ENCODE measurements at places on chromosomes 4 and X.

- H3K27ac ChIP-seq = no peak overlapping the region
- H3K27me3 ChIP-seq = peaks cover 26% of the 10 kb centered on the region
- DNase-seq = no peak
- no peaks in the 10 kb centered on the region for H3K36me3 ChIP-seq
- peaks cover 39% of the 10 kb centered on the region for H3K4me1 ChIP-seq
- no peak overlapping the region for H3K4me3 ChIP-seq
Observed at GRCh38 chrX:150360331-150360730, 2.8 kb upstream of the MAMLD1 start.

- DNase-seq = no peak
- no peaks in the 10 kb centered on the region for H3K4me1 ChIP-seq
- H3K27ac ChIP-seq = peak overlapping the region; percentile 71
Observed at GRCh38 chr4:30756553-30756952, 36.4 kb downstream of the PCDH7 start.

- DNase-seq = no peak
- H3K27ac ChIP-seq = no peak overlapping the region
- no peak overlapping the region for H3K4me3 ChIP-seq
- H3K4me1 ChIP-seq = no peaks in the 10 kb centered on the region
- H3K36me3 ChIP-seq = no peaks in the 10 kb centered on the region
Observed at GRCh38 chr4:108786351-108786750, 23.5 kb upstream of the ETNPPL start.

GRCh38 chrX:139106069-139106468 lies 394.6 kb upstream of the FGF13 start:
- no peak for DNase-seq
- peaks cover 2% of the 10 kb centered on the region for H3K27me3 ChIP-seq
- no peaks in the 10 kb centered on the region for H3K4me1 ChIP-seq
- no peak overlapping the region for H3K4me3 ChIP-seq

DNA sequence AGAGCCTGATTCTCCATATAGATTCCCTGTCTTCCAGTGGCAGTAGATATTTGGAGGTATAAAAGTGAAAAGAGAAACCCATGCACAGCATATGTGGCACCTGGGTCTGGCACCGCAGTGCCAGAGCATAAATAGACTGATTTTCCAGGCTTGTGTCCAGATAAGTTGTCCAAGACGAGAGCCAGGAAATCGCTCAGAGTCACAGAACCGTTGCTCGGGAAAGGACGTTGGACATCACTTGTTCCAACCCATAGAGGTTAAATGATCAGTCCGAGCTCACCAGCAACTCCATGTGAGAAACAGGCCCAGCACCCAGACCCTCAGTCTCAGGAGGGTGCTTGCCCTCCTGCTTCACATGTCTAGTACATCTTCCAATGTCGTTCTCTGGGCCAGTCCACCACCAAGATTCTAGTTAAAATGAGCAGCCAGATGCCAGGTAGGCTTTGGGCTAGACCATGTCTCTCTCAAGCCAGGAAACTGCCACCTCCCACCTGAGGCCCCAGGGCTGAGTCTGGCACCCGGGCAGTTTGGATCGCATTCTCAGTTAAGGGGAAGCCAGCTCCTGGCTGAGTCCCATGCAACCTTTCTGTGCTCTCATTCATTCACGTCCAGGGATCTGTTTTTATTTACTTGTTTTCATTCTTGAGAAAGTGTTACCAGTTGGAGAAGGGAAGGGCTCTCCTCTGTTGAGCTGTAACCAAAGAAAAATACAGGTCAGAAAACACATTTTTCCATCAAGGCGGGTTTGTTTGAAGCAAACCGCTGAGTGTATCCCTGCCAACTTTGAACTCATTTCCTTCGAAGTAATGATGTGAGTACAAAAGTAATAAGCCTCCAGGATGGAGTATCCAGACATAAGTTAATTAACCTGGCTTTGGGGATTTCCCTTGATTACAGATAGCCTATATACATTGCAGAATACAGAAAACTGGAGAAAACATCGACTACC lies 91.7 kb downstream of the PHOX2B start:
- H3K27ac ChIP-seq = no peak overlapping the region
- DNase-seq = no peak
- H3K27me3 ChIP-seq = no peaks in the 10 kb centered on the region
- no peak overlapping the region for H3K4me3 ChIP-seq

DNA sequence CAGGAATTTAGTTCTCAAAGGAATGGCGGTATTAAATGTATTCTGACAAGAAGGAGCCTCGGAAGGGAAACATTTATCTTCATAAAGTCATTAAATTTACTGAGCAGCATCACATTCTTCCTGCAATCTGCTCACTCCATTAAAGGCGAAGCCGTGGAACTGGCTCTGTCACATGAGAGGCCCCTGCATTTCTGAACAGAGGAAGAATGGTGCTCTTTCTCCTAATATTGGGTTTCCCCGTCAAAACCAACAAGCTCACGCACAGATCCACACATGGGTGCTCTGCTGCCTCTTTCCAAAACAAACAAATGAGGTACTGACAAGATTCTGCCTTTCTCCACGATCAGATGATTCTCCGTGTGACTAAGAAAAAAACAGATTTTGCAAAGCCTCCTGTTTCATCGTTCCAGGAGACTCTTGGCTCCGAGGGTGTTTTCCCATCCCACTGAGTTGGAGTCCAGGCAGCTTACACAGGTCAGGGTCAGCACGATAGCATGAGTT lies 191.2 kb downstream of the IDS start:
- no peaks in the 10 kb centered on the region for H3K27me3 ChIP-seq
- no peak for DNase-seq
- no peak overlapping the region for H3K4me3 ChIP-seq
- no peaks in the 10 kb centered on the region for H3K36me3 ChIP-seq
- H3K4me1 ChIP-seq = no peaks in the 10 kb centered on the region

DNA sequence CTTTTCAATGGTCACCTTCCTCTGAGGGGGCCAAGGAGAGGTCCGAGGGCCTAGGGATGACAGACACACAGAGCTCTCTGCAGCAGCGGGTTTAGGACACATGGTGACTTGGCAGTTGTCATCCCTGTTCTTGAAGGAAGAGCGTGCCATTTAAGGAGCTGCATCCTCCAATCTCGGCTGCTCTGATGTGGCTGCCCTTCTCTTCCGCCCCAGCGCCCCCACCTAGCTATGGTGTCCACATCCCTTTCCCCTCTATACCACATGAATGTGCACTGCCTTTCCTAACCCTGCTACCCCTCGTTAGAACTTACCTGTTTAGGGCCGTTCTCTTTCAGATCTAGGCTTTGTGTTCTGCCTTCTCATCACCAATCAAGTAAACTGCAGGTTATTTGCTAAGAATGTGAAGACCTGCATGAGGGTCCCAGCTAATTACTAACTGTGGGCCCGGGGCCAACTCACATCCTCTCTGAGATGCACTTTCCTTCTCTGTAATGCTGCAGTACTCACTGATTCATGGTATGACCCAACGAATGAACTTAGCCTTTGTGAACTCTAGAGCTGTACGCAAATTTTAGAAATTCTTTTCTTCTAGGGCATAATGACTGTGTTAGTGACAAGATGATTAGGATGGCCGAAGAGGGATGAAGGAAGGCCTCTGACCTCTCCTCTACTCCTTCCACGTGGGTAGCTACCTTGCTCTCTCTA lies 38.2 kb downstream of the CHST7 start:
- no peak for DNase-seq
- H3K36me3 ChIP-seq = no peaks in the 10 kb centered on the region
- H3K4me1 ChIP-seq = no peaks in the 10 kb centered on the region
- no peak overlapping the region for H3K27ac ChIP-seq
- no peaks in the 10 kb centered on the region for H3K27me3 ChIP-seq
- H3K4me3 ChIP-seq = no peak overlapping the region

GRCh38 chr4:1792832-1793495 lies at the start of gene FGFR3:
Gene FGFR3 (plus strand): TSS chr4:1793293. CDS start chr4:1793935, 642 bp downstream.
- no peaks in the 10 kb centered on the region for H3K27me3 ChIP-seq
- H3K4me3 ChIP-seq = peak within 1 kb of the TSS; percentile 86
- no peaks in the 10 kb centered on the region for H3K36me3 ChIP-seq
- peaks cover 79% of the 10 kb centered on the region for H3K4me1 ChIP-seq

DNA sequence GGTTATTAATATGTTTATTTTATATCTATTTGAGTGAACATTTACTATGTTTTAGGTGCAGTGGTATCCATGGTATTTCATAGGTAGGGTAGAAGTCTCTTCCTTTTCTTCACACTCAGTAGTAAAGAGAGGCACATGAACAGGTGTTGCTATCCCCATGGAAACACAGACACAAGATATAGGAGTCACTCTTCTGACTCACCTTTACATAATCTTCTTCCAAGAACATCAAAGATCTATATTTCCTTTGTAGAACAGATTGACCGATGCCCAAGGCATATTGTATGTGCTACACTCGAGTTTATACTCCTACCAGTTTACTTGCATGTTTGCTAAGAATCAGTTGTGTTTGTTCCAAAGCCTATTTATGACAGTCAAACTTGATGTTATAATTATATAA lies 1997.4 kb downstream of the C4orf33 start:
- no peaks in the 10 kb centered on the region for H3K27me3 ChIP-seq
- no peaks in the 10 kb centered on the region for H3K4me1 ChIP-seq
- no peaks in the 10 kb centered on the region for H3K36me3 ChIP-seq
- H3K27ac ChIP-seq = no peak overlapping the region

DNA sequence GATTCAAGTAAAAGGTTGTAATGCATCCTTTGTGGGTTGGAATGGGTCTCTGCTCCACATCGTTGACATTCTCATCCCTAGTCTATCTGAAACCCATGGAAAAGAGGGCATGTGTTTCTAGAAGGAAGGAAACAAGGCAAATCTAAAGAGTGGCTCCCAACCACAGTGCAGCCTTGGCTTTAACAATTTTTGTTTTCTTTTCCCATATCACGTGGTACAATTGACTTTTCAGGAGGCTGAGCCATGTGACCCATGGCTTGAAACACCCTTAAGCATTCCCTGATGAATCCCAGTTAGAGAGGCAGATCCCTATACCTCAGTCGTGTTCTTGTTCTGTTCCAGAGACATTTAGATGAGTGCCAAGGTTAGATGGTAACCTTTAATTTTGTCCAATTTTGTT lies 12.8 kb downstream of the DCUN1D4 start:
- H3K36me3 ChIP-seq = no peaks in the 10 kb centered on the region
- DNase-seq = no peak
- H3K27ac ChIP-seq = no peak overlapping the region
- H3K27me3 ChIP-seq = no peaks in the 10 kb centered on the region
- peaks cover 14% of the 10 kb centered on the region for H3K4me1 ChIP-seq

DNA sequence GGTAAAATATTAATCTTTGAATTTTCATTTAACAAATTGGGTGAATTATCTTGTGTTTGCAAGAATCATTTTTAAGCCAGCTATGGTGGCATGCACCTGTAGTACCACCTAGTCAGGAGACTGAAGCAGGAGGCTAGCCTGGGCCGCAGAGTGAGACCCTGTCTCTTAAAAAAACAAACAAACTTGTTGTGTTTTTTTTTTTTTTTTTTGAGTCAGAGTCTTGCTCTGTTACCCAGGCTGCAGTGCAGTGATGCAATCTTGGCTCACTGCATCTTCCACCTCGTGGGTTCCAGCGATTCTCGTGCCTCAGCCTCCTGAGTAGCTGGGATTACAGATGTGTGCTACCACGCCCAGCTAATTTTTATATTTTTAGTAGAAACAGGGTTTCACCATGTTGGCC lies 2.2 kb downstream of the TXLNG start:
- peaks cover under 1% of the 10 kb centered on the region for H3K36me3 ChIP-seq
- H3K27ac ChIP-seq = no peak overlapping the region
- H3K4me1 ChIP-seq = peaks cover 3% of the 10 kb centered on the region
- H3K27me3 ChIP-seq = no peaks in the 10 kb centered on the region
- no peak for DNase-seq

GRCh38 chr4:87345139-87345538 lies 22.5 kb upstream of the HSD17B13 start:
- no peak overlapping the region for H3K4me3 ChIP-seq
- DNase-seq = no peak
- no peak overlapping the region for H3K27ac ChIP-seq
- no peaks in the 10 kb centered on the region for H3K36me3 ChIP-seq
- no peaks in the 10 kb centered on the region for H3K27me3 ChIP-seq

DNA sequence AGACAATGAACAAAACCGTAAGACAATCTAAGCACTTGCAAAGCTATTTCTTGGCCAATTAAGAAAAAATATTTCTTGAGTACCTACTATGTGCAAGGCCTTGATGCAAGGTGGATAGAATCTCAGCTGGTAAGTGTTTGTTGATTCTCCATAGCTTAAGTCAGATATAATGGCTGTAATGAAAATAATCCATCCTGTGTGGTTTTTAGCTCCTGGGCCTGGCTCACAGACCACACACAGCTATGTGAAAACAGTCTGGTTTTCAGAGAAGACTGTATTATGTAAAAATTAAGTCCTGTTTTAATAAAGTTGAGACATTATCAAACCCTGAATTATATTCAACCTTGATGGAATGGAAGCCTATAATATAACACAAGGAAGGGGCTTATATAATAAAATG lies 7.8 kb upstream of the DDIT4L start:
- H3K27me3 ChIP-seq = no peaks in the 10 kb centered on the region
- no peaks in the 10 kb centered on the region for H3K36me3 ChIP-seq
- no peak overlapping the region for H3K4me3 ChIP-seq
- DNase-seq = no peak
- no peak overlapping the region for H3K27ac ChIP-seq
- no peaks in the 10 kb centered on the region for H3K4me1 ChIP-seq

DNA sequence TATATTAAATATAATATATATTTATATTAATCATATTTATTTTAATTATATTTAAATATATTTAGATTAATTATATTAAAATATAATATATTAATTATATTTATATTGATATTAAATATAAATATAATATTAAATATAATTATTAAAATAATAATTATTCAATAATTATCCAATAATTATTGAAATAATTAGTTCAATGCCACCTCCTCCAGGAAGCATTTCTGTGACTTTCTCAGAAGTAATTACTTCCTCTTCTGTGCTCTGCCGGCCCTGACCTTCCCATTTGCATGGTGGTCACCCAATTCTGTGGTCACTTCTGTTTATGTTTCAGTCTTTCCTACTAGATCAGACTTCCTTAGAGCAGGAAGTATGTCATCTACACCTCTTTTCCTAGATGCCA lies 45.8 kb downstream of the EVC2 start:
- no peaks in the 10 kb centered on the region for H3K4me1 ChIP-seq
- no peak overlapping the region for H3K27ac ChIP-seq
- no peak overlapping the region for H3K4me3 ChIP-seq
- peaks cover 67% of the 10 kb centered on the region for H3K36me3 ChIP-seq
- no peak for DNase-seq
- H3K27me3 ChIP-seq = no peaks in the 10 kb centered on the region

DNA sequence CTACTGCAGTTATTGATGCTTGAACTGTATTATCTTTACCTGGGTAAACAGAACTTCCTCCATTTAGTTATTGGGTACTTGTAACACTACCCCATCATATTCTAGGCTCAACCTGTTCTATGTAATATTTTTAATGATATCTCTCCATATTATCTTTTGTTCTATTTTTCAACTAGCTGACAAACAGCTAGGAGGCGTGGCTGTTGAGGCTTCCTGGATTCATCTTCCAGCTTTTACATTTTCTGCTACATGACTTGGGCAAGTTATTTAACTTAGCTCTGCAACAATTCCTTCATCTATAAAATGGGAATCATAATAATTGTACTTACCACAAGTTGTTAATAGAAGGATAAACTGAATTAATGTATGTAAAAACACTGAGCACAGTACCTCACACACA lies 349.3 kb downstream of the PTTG2 start:
- H3K4me3 ChIP-seq = no peak overlapping the region
- H3K4me1 ChIP-seq = peaks cover 18% of the 10 kb centered on the region
- H3K27me3 ChIP-seq = no peaks in the 10 kb centered on the region
- H3K36me3 ChIP-seq = no peaks in the 10 kb centered on the region
- H3K27ac ChIP-seq = no peak overlapping the region
